ENCODE measurements at places on chromosomes 3 and 15.

- no peak for DNase-seq
Measured at GRCh38 chr3:191290311-191291025, 38.7 kb upstream of the CCDC50 start.

- DNase-seq = no peak
Measured at GRCh38 chr15:33941279-33942063, 26.8 kb upstream of the CHRM5 start.

- no peak for DNase-seq
Measured at GRCh38 chr3:188624384-188624783, 470.4 kb downstream of the LPP start.

GRCh38 chr15:59501597-59501996 lies 63.6 kb downstream of the FAM81A start:
- DNase-seq = no peak

DNA sequence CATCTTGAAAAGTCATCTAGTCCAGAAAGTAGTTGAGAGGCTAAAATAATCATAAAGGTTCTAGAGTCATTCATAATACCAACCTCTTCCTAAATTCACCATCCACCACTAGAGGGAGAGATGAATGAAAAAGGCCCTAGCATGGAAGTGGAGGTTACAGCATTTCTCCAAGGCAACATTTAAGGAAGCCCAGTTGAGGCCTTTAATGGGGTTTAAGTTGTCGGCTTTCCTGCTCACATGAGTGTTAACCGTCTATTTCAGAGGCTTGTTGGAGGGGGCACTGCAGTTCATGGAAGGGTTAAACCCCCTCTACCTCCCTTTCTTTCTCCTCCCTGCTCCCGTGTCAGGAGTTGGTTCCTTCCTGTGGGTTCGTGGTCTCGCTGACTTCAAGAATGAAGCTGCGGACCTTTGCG lies 3.8 kb upstream of the SLCO3A1 start:
- DNase-seq = no peak

DNA sequence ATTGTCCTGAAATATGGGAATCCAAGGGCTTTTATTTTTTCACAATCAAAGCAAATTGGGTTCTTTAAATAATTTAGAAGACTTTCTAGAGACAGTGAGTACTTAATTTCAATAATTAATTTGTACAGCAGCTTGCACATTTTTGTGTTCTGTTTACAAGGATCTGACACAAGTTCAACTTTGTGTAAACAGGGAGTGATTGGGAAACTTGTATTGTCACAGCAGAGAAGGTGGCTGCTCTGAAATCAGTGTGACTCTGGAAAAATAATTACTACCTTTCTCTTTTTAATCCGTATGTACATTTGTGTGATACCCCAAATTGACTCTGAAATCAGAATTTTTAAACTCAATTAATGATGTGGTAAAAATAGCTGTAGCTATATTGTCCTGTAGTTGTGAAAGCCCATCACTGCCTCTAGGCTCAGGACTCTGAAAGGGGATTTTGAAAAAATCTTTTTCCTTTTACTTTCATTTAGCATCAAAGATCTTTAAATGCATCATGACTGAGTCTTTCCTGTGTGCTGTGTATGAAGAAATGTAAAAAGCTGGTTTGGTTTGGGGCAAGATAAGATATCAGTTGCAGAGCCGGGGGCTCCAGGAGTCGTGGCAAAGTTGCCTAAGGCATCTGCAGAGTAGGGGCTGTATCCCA lies 45.1 kb downstream of the MFSD1 start:
- no peak for DNase-seq

GRCh38 chr3:51681453-51681852 lies 10.4 kb downstream of the TEX264 start:
- no peak for DNase-seq

DNA sequence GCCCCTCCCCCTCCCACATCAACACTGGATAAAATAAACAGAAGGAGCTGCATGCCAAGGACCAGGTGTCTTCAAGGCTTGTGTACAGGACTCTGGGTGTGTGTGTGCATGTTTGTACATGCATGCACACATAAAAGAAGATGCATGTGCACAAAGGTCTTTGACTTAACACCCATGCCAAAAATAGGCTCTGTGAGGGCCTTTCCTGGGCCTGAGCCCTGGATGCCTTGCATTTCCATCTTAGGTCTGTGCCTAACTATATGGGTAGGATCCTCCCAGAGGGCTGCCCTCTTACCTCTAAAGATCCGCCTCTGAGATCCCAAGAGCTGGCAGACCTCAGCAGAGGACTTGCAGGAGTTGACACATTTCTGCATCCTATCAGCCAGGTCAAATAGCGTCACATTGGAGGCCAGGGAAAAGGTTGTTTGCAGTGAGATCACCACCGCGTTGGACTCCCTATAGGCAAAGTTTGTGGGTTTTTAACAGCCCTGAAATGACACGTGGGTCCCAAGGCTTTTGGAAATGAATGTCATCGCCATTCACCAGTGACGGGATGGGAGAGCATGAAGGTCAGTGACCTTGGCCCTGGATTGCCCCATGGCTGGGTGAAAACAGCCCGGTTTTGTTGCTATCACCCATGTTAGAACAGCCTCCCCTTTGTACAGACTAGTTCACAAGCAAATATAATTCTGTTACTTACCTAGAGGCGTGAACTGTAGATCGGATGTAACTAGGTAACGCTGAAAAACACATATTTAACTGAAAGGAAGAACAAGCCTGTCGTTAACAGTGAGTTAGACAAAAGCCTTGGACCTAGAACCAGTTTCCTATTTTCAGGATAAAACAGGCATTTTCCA lies 54.0 kb downstream of the HEG1 start:
- no peak for DNase-seq

DNA sequence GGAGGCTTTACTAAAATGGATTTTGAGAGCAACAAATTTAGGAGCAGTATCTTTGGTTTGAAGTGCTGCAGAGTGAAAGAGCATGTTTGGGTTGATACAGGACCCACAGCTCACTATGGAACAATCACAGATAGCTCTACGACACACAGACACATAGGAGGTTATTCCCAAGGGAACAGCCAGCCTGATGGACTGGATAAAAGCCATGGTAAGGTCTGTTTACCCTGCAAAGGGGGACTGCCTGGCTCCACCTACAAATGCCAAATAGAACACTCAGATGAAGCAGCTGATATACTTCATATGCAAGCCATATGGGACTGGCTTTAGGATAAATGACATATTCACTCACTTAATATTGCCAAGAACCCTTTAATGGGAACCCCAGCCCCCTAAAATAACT lies 75.4 kb downstream of the CDC25A start:
- DNase-seq = no peak

- DNase-seq = no peak
Measured at GRCh38 chr3:53416530-53416929, 69.2 kb upstream of the DCP1A start.

- no peak for DNase-seq
Measured at GRCh38 chr3:161305095-161305991, 66.0 kb downstream of the SPTSSB start.

DNA sequence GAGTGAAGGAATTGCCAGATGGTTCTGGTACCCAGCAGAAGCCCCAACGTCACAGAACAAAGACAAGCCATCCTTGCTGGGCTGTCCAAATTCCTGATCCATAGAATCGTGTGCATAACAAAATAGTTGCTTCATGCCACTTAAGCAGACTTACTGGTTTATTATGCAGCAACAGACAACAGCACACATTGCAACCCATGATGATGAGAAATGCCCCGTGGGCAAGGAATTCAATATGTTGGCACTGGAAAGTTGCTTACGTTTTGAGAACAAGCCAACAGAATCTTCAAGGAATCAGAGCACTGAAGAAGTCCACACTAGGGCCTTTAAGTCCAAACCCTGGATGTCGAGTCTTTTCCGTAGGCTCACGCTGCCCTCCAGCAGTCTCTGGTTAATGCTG lies 40.3 kb downstream of the CCR4 start:
- DNase-seq = no peak

DNA sequence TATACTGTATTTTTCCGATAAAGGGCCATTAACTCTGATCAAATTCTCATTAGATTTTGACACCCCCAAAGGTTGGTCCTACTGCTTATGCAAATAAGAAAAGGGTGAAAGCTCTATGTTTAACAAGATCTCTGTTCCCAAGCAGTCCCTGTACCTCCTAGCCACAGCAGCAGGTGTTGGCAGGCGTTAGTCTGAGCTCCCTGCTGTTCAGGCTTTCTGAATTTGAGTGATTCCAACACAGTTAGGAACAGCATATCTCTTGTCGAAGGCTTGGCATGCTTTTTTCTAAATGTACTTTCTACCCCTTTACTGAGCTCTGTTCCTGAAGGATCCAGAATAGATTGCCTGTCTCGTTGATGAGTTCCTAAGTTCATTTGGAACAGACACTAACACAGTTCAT lies 42.3 kb downstream of the MITF start:
- DNase-seq = no peak

DNA sequence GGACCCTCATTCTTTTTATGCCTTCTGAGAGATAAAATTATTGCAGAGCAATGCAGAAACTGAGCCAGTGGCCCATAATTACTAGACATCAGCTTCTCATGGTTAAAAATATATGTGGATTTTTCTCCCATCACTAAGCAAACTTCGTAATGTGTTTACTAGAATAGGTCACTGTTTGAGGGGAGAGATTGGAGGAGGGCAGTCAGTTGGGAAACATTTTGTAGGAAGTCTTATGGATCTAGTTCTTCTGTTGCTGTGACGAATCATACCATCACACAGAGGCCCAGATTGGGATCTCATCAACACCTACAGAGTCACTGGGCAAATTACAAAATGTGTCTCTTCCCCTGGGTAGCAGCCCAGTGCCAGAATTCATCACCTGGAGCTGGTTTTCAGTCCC lies 81.4 kb downstream of the PDE8A start:
- DNase-seq = no peak

GRCh38 chr15:38688761-38689160 lies 124.1 kb upstream of the RASGRP1 start:
- no peak for DNase-seq

GRCh38 chr15:91776104-91776503 lies 77.4 kb upstream of the SLCO3A1 start:
- no peak for DNase-seq

DNA sequence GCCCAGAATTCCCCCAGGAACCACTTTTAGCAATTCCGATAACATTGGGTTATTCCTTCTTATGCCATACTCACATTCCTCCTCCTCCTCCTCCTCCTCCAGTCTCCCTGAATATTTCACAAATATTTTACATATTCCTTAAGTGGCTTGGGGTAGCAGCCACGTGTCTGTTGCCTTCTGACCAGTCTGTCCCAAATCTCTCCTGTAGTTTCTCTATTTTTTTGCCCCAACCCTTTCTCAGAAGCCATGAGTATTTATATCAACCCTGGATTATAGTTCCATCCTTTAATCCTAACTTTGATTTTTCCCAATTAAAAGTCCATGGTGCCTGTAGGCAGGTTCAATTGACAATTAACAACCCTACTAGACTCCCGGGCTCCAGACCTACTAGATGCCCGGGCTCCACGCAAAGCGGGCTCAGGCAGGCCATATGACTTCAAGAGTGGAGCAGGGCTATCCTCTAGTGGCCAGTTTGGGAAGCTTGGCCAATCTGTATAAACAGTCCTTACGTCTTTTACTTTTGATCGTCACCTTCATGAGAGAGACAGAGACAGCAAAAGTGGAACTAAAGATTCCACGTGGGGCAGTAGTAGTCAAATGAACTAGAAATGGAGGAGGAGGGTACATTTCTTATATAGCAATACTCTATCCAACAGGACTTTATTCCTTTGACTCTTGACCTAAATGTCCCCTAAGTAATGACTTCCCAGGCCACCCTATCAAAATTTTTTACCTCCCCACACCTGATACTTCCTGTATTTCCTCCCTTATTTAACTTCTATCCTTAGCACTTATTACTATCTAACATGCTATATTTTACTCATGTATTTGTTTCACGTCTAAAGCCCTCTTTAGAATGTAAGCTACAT lies 69.7 kb downstream of the USF3 start:
- no peak for DNase-seq

- no peak for DNase-seq
Measured at GRCh38 chr15:93088200-93088980, 621 bp downstream of the RGMA start.

DNA sequence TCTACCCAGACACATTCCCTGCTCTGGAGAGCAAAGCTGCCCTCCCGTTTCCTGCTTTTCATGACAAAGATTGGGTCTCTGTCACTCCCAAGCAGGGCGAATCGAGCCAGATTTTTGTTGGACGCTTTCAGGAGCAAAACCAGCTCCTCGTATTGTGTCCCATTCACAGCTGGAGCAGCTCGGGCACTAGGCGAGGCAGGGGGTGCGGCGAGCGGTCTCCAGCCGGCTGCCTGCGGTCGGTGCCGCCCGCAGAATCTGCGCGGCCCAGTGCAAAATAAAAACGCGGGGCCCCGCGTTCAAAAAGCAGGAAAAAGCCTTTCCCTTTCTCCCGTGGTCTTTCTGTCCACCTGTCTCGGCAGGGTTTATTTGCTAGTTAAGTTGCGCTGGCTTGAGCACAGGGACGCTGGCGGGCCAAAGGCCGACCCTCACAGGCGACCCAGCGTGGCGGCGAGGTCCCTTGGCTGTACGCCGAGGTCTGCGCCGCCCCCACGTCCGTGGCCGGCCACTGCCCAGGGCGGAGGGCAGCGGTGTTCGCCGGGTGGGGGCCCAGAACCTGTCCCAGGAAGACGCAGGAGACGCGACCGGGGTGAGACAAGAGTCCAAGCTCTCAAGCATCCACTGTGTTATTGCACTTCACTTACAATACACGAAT lies 71.2 kb downstream of the CYP19A1 start:
- DNase-seq = no peak

GRCh38 chr3:148642616-148643015 lies 55.1 kb upstream of the AGTR1 start:
- DNase-seq = no peak

DNA sequence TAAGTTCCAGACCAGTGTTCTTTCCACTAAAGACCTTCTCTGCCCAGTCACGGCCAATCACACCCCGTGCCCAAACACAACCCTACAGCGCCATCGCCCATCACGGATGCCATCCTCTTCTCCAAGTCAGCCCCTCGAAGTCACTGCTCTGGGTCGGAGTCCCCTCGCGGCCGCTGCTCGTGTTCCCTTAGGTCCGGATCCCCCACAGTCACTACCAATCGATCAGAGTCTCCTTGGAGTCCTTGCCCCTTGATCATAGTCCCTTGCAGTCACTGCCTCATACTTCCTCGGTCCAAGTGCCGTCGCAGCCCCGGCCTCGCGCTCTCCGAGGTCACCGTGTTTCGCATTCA lies 461 bp downstream of the PCYT1A start:
- peak; percentile 21 for DNase-seq

DNA sequence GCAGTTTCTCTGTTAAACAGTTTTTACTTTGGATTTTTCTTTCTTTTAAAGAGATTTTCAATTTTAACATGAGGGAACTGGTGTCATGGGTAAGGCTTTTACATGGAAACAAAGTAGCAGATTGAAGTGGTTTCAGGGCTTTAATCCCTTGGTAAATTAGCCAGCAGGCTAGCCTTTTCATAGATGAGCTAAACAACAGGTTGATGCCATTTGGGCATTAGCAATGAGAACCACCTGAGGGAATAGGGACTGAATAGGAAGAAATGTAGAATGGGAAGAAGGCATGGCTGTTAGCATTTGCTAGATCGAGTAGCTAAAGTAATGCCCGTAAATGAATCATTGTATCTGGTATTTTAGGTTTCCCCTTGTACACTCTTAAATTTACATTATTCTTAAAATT lies 165.5 kb upstream of the MLF1 start:
- no peak for DNase-seq
